ENCODE measurements at places on chromosomes 7 and 10.

DNA sequence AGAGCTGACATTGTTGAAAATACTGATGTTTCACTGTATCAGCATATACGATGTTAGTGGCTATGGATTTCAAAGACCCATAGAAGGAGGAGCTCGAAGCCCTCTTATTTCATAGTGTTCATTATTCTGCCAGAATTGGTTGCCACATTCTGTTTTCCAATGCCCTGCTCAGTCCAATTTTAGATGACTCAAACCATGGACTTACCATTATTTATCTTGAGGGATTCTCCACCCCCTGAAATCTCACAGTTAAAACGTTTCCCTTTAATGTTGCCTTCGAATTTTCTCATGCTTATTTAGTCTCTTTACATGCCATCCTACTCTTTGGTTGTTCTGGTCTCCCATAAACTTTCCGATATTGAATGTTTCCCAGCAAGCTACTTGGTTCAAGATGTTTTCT, 264.5 kb downstream of the HDAC9 start:
- no peak for DNase-seq

DNA sequence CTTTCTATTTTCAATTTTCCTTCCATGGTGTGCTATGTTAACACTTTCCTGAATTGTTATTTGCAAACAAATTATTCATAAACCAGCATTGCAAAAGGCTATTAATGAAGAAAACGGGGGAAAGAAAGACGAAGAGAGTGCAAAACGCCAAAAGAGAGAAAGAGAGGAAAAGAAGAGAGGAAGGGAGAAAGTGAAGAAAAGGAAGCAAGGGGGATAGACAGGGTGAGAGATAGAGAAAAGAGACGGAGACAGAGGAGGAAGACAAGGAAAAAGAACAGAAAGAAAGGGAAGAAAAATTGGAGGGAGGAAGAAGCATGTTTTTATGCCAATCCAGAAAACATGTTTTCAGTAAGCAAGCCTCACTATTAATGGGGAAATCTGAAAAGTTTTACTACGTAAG, 310.6 kb downstream of the TFEC start:
- no peak for DNase-seq

- no peak for DNase-seq
These were observed 135.4 kb downstream of the EMX2 start for GRCh38 chr10:117677890-117678500.

DNA sequence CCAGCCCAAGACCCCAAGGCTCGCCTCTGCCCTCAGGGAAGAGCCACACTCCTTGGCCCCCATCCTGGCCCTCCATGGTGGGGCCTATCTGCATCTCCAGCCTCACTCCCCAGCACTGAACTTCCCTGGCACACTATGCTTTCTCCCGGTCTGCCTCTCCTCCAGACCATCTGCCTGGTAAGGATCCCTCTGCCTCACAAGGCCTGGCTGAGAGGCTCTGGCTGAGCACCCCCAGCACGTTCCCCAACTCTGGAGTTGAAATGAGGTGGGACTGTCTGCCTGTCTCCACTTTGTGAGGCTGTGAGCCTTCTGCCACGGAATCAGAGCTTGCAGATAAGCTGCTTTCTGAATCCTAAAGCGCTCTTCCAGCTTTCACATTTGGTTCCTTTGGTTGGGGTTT, 220.7 kb downstream of the TNS3 start:
- no peak for DNase-seq

- no peak for DNase-seq
These were observed 20.9 kb downstream of the NPS start for GRCh38 chr10:127570036-127570435.

DNA sequence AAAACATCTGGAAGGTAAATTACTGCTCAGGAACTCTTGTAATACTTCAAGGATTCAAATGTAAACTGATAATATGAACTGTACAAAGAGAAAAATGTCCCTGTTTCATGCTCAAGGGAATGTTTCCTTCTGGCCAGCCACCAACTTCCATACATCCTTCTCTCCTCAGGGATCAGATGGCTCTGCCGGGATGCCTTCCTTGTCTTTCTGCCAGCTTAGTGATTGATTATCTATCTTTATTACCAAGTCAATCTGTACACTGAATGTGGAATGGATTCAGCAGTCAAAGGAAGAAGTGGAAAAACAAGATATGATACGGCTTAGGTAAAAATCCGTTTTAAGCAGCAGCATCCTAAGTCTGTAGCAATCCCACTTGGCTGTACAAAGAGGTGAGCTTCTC, 178.3 kb downstream of the PTN start:
- DNase-seq = no peak

GRCh38 chr10:124722798-124723783, 21.1 kb downstream of the FAM53B start:
- no peak for DNase-seq

GRCh38 chr10:133062085-133062484, 25.6 kb upstream of the ADGRA1 start:
- no peak for DNase-seq

- DNase-seq = no peak
These were observed 90.6 kb downstream of the CYP51A1 start for GRCh38 chr7:92043637-92044036.

- peak; percentile 1 for DNase-seq
These were observed 95.3 kb upstream of the CYP26C1 start for GRCh38 chr10:92965314-92965713.

GRCh38 chr7:27962273-27962672, 218.3 kb downstream of the JAZF1 start:
- no peak for DNase-seq

DNA sequence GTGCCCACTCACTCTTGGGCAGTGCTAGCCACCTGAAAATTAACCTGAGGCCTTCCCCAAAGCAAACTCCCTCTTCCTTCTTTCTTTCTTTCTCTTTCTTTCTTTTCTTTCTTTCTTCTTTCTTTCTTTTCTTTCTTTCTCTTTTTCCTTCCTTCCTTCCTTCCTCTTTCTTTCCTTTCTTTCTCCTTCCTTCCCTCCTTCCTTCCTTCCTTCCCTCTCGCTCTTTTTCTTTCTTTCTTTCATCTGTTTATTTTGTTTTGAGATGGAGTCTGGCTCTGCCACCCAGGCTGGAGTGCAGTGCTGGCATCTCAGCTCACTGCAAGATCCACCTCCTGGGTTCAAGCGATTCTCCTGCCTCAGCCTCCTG, 17.0 kb upstream of the KPNA7 start:
- no peak for DNase-seq

DNA sequence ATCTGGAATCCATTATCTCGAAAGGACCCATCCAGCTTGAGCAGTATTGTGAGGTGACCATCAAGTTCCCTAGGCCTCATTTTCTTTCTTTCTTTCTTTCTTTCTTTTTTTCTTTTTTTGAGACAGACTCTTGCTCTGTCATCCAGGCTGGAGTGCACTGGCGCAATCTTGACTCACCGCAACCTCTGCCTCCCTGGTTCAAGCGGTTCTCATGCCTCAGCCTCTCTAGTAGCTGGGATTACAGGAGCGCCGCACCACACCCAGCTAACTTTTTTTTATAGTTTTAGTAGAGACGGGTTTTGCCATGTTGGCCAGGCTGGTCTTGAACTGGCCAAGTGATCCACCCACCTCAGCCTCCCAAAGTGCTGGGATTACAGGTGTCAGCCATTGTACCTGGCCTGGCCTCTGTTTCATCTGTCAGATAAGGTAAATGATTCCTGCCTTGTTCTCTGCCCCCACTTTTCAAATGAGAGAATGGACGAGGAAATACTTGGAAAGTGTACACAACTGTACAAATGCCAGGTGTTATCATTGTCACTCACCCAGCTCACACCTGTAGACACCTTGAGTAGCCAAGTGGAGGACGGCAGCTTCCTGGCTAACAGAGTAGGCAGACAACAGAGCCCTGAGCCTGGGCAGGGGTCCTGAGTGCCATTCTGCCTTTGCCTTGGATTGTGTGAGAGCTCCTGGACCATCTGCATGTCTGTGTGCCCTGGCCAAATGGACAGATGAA, 54.1 kb downstream of the HK1 start:
- DNase-seq = no peak

- no peak for DNase-seq
These were observed 205.8 kb upstream of the SLC26A5 start for GRCh38 chr7:103651593-103652377.

- DNase-seq = no peak
These were observed 74.6 kb upstream of the PRSS58 start for GRCh38 chr7:142332421-142332820.

DNA sequence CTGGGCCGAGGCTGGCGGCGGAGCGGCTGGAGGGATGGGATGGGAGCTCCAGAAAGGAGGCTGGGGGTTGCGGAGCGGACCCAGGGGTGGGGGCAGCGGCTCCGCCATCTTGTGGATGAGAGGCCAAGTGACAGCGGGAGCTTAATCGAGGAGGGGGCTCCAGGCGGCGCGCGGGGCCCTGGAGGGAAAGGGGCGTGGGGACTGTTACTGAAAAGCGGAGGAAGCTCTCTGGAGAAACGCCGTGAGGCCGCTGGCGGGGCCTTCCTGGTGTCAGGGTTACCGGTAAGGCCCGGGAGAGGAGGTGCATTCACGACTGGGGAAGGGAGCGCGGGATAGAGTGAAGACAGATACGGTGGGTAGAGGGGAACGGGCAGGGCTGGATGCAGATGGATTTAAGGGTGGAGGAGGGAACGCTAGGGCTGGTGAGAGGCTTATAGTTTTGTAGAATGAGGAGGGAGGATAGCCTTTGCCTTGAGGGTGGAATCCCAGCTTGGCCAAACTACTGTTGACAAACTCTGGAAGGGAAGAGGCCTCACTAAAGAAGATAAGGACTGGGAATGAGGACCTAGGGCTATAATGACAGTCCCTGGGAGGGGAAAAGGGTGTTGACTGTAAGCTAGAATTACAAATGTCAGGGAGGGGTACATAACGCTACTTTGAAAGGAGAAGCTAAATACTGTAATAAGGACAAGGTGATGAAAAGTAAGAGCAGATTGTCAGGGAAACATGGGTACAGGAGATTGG, 535 bp downstream of the BTRC start:
- peak; percentile 12 for DNase-seq

DNA sequence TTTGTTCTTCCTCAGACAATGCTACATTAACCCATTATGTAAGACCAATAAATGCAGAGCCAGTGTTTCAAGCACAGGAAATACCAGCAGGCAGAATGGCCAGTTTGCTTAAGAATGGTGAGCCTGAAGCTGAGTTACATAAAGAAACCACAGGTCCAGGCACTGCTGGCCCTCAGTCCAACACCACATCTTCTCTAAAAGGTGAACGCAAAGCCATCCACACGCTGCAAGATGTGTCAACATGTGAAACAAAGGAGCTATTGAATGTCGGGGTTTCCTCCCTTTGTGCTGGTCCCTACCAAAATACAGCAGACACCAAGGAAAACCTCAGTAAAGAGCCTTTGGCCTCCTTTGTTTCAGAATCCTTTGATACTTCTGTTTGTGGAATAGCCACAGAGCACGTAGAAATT, 63.8 kb downstream of the TASOR2 start:
- no peak for DNase-seq

GRCh38 chr10:118501171-118501570, 94.3 kb downstream of the PRLHR start:
- no peak for DNase-seq

Measured in activated T-cell treated with anti-CD3 and anti-CD28 coated beads for 4 hours (primary cell).